ENCODE measurements at places on chromosomes 5 and 9.
A peak's percentile ranks its signal among the peaks of the same experiment; 100 is the strongest.

GRCh38 chr5:5887833-5888232 lies 465.4 kb downstream of the ICE1 start:
- DNase-seq = no peak

- DNase-seq = peak; percentile 47
Measured at GRCh38 chr5:123916345-123917121, 404.6 kb downstream of the CSNK1G3 start.

DNA sequence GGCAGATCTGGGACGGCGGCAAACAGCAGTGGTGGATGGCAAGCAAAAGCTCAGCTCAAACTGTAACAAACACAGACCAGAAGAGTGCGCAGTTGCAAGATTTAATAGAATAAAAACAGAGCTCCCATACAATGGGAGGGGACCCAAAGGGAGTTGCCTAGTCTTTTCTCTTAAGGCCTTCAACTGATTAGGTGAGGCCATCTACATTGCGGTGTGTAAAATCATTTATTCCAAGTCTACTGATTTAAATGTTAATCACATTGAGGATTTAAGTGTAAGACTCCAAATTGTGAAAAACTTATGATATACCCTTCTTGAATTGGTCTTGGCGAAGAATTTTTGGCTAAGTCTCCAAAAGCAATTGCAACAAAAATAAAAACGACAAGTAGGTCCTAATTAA lies 21.6 kb upstream of the C1QTNF3 start:
- no peak for DNase-seq

DNA sequence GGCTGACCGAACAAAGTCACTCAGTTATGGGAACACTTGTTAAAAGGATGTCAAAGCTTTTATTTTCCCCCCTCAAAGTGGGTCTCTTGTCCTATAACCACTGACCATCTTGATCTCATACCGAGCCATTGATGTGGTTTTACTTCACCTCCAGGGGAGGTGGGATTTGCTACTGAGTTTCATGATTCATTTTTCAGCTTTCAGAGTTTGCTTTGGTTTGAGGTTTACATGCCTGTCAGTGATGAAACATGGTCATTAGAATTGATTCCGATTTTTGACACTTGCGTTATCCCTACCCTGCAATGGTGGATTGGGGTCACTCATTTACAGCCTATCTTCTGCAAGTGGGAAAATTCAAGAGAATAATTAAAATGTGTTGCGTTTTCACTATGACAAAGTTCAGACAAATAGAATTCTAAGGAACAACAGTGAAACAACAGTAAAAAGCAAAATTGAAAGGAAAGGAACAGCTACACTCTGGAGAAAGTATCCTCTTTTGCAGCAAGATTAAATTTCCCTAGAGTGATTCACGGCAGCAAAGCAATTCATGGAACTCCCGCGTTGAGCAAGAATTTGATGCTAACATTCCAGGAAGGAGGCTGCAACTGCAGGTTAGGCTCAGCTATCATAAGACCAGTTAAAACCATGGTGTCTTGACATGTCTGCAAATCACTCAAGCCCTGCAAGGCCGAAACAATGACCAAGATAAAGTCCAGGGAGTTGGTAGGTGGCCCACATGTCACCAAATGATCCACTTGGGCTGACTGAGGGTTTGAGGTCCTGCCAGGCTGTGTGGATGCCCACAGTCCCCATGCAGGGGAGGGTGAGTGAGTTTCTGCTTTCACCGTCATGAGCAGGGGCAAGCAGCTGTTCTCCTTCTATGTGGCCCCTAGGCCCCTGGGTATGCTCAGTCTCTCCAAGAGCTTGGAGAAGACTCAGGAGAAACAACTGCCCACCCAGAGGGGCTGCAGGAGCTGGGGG lies 9.4 kb downstream of the GADD45G start:
- DNase-seq = no peak

GRCh38 chr9:114338187-114338586 lies 8.5 kb downstream of the ORM2 start:
- DNase-seq = no peak

GRCh38 chr5:58918021-58918729 lies 335.3 kb downstream of the RAB3C start:
- DNase-seq = no peak

DNA sequence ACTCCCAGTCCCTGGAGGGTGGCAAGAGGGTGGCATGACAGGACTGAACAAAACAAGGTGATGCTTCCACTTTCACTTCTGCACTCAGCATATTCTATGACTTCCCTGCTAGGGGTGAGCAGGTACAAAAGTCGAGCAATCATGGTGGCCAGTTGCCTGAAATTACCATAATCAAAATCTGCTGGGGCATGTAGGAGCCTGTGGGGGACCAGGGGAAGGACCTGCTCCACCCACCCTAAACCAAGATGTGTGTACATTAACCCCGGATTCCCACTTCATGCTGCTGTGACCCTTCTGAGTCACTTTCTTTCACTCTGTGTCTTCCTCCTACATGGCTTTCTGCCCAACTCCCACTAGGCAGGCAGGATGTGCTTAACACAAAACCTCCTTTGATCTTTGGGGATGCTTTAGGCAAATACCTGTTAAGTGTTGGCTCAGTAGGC lies 73.3 kb upstream of the PHF24 start:
- DNase-seq = no peak

GRCh38 chr9:132167192-132167591 lies 5.3 kb downstream of the NTNG2 start:
- DNase-seq = no peak

- DNase-seq = no peak
Measured at GRCh38 chr5:157949520-157949919, 90.6 kb upstream of the CLINT1 start.

DNA sequence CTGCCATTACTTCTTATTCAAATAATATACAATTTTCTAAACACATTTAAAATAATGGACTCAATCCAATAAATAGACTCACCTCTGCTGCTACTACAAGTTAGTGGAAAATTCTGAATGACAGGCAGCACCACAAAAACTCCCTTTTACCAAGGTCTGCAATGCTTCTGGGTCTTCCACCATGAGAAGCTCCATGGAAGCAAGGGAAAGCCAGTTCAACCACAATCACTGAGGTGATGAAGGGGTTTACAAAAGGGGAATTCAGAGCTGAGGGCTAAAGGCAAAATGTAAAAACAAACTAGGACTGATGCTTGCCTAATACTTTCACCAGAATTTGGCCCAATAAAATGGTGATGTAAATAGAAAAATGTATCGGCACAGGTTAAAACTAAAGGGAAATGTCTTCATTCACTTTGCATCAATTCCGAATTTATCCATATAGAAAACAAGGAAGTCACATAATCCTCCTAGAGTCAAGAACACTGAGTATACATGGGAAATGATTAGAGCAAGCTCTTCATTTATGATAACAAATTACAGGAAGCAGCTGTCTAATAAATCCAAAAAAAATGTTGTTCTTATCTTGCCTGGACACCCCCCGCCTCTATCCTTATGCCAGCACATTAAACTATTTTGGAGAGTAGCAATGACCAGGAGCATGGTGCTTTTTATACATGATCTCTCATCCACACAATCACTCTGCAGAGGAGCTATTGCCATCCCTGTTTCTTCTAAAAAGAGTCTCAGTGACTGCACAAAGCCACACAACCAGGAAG lies 66.3 kb upstream of the NFIB start:
- no peak for DNase-seq

- no peak for DNase-seq
Measured at GRCh38 chr9:2335260-2335659, 286.3 kb upstream of the VLDLR start.

DNA sequence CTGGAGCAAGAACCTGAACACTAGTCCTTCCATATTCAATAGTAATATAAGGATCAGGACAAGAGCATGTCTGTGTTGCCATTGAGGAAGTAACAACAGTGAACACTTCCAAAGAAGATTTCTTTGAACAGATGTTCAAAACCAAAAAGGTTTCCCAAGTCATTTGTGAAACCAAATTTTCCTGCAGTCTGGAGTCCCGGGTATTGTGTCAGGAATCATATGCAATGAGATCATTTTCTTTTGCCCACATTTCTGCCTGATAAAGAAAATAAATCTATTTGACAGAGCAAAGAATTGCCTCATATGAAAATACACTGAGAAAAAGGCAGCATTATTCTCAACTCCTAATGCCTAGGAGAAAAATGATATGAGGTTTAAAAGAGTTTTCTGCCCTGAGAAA lies 151.7 kb downstream of the SNX18 start:
- no peak for DNase-seq

Data from HTR-8/SVneo (cell line).